Brain pericyte (primary cell): ENCODE measurements at places on chromosomes 11 and 22.
A peak's percentile ranks its signal among the peaks of the same experiment; 100 is the strongest.

DNA sequence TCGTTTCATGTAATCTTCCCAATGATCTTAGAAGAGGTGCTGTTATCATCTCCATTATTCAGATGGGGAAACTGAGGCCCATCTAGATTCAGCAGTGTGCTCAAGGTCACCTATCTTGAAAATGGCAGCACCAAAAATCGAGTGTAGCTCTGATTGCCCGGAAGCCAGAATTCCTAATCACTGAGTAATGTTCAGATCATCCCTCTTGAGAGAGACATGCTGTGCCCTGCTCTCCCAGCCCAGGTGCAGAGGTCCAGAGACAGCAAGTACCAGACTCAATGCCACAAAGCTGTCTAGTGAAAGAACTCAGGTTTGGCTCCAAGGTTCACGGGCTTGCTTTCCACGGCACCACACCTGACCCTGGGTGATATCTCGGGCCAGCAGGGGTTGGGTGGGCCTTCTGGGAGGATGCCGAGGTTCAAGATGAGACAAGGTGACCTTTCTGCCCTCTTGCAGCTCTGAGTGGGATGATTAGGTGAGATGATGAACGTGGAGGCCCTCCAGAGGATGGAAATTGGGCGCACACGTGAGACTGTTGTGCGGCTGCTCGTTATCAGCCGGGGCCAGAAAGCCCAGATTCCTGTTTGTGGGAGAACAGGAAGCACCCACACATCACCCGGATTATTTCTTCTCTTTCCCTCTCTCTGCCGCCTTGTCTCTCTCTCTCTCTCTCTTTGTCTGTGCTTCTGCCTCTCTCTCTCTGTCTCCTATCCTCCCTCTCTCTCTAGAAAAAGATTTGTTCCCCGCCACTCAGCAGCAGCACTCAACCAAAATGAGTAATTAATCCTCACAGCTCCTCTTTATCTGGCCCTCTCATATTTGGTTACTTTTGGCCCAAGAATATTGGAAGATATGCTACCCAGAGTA, 19.0 kb upstream of the RASD2 start:
- DNase-seq: no peak

DNA sequence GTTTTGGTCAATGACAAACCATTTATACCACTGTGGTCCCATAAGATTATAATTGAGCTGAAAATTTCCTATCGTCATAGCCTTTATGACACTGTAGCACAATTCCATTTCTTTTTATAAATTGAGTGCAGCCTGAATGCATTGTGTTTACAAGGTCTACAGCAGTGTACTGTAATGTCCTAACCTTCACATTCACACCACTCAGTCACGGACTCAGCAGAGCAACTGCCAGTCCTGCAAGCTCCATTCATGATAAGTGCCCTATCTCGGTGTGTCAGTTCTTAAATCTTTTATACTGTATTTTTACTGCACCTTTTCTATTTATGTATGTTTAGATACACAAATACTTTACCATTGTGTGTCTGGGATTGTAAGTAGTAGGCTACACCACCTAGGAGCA, 55.2 kb upstream of the SLC25A18 start:
- no peak for DNase-seq

DNA sequence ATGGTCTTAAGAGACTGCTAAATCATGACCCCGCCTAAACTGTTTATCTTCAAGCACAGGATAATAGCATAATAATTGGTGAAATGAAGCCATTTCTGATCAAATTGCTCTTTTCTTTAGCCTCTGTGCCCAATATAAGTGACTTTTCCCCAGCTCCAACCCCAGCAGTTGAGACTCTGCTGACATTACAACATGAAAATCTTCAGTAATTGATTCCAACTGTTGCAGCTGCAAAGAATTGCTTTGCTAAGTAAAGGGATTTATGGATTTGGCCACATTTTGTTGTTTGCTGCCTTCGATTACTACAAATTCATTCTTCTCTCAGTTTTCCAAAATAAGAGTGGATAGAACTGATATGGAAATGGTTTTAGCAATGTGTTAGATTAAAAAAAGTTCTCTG, 576.7 kb upstream of the LRRC4C start:
- DNase-seq: no peak

- no peak for DNase-seq
These were observed 181.5 kb downstream of the CADM1 start for GRCh38 chr11:115322553-115323203.

DNA sequence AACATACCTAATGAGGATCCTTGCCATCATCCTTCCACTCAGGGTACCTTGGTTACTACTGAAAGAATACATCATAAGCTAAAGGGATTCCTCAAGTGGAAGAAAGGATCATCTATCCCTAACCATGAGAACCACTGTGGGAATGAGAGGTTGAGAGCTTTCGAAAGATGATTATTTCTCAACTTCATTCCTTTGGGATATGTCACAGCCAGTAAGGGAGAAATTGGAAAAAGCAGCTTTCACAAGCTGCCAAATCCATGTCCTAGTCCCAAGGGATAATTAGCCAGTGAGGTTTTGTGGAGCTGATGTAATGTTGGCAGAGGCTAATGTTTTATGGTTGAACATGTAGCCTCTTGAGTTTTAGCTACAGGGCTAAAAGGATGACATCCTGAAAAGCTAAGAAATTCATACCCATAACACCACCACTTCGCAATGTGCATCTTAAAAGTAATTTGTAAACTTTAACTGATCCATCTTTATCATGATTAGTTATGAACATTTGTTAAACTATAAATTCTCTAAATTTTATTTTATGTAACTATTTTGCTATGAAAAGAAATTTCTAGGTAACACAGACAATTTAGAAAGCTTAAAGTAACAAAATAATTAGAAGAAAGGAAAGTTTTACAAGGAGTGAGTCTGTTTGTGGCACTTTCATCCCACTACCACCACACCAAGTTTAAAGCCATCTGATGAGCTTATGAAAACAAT, 123.9 kb downstream of the MRTFA start:
- peak; percentile 73 for DNase-seq

- no peak for DNase-seq
These were observed 619.9 kb downstream of the TBC1D22A start for GRCh38 chr22:47382164-47382890.

GRCh38 chr11:75208446-75208845, 32.1 kb upstream of the TPBGL start:
- DNase-seq: no peak

DNA sequence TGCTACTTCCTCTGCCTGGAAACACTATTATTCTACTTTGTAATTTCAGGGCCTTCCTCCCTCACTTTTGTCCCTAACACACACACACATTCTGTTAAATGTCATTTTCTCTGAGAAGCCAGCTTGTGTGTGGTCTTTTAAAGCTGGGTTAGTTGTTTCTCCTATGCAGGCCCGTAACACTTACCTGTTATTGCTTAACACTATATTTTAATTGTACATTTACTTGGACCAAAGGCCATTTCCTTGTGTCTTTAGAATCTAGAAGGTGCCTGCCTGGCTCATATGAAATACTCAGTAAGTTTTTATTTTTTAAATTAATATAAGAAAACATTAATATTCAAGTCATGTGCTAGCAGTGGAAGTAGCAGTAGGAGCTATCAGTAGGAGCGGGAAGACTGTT, 30.6 kb downstream of the FAR1 start:
- no peak for DNase-seq

DNA sequence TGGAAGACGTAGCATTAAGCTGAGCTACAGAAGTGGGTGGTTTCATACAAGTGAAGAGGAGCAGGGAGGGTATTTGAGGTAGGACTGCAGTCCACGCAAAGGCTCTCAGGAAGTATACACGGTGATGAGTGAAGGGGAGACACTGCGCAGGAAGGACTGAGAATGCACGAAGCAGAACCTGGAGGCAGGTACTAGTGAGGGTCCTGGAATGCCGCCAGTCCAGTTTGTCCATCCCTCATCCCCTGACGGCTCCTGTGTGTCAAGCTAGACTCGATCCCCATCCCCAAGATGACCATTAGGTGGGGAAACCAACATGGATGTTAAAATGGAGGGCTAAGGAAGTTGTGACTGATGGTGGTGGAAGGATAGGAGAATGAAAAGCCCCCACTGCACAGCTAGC, 23.8 kb downstream of the ART5 start:
- DNase-seq: no peak

DNA sequence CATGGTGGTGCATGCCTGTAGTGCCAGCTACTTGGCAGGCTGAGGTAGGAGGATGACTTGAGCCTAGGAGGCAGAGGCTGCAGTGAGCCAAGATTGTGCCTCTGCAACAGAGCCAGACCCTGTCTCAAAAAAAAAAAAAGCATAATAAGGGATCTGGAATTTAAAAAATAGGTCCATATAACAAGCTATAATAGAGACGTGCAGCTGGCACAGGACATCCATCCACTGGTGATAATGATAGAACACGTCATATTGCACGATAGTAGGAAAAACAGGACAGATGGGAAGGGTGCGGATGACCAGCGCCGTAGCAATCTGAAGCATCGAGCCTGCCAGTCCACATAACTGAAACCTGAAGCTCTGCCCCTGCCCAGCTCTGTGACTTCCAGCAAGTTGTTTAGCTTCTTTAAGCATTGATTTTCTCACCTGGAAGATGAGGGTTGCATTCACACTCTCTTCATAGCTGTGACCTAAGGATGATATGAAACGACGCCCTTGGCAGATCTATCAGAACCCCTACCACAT, 60.3 kb upstream of the PRODH start:
- DNase-seq: no peak
